ENCODE measurements at places on chromosomes 5 and 9.
A peak's percentile ranks its signal among the peaks of the same experiment; 100 is the strongest.

- DNase-seq = no peak
These were observed 391.3 kb downstream of the NR2F1-AS1 start for GRCh38 chr5:93189707-93190120.

DNA sequence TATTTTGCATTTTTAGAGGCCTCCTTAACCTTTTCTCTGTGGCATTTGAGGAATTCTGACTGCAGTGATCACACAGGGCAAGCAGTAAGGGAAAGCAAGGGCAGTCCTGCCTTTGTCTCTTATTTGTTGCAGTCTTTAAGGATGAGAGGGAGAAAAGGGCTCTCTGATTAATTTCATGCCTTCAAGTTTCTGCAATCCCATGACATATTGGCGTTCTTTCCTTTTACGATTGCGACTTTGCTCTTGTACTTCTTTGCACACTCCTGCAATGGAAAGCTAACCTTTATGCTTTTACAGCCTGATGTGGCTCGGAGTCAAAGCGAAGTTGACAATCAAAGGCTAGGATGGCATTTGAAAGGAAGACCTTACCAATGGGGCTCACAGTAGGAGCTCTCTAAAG lies 698.4 kb downstream of the DNAH5 start:
- no peak for DNase-seq

- DNase-seq = no peak
These were observed 24.4 kb downstream of the IQGAP2 start for GRCh38 chr5:76427206-76428140.

DNA sequence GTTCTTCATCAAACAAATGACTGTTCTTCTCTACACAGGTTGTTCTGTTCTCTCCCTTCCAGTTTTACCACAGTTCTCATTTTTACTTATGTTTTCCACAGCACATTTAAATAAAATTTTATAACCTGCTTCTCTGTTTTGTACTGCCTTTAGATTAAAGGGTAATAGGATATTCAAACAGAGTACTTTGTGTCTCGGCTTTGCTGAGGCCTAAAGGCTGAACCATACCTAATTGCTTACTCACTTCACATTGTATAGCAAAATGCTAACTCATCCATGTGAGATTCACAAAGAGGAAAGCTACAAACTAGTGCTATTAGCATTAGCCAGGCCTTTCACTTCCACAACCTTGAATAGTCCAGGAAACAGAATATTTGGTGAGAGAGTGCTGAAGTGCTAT lies 200.3 kb downstream of the TRPM3 start:
- DNase-seq = peak; percentile 7

- no peak for DNase-seq
These were observed 38.5 kb downstream of the SECISBP2 start for GRCh38 chr9:89356782-89357181.

GRCh38 chr5:88691945-88692868 lies 190.8 kb downstream of the MEF2C start:
- peak; percentile 24 for DNase-seq

- DNase-seq = no peak
These were observed 4.6 kb upstream of the FBXL17 start for GRCh38 chr5:108386345-108387061.

DNA sequence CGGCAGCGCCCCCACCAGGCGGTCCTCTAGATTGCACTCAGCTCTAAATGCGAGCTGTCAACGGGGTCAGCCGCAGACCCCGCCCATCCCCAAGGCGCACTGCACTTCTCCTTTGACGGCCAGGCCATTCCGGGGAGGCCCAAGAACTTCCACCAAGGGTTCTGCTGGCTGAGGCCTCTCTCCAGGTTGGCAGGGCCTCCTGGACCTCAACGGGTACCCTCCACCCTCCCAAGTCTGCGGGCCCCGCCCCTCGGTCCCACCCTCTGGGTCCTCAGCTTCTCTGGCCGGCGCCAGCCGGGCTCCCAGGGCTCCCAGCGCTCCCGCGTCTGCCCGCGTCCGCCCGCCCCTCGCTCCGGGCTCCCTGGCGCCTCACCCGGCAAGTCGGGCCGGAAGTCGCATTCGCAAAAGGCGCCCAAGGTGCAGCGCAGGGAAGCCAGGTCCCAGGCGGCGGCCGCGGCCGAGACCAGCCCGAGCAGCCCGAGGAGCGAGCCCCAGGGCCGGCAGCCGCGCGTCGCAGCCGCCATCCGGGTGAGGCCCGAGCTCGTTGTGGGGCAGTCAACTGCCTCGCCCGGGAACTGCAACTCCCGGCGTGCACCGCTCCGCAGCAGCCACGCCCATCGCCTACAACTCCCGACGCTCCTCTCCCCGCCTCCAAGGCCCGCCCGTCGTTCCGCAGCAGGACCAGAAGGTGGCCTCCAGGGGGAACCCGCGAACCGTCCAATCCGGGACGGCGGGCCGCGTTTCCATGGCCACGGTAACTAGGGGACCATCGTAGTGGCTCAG lies at the start of gene TOR2A:
TOR2A (minus strand) TSS at position 548 of the 783 bp plus-strand sequence; CDS start at position 524, 24 bp downstream.
- DNase-seq = peak; percentile 98

DNA sequence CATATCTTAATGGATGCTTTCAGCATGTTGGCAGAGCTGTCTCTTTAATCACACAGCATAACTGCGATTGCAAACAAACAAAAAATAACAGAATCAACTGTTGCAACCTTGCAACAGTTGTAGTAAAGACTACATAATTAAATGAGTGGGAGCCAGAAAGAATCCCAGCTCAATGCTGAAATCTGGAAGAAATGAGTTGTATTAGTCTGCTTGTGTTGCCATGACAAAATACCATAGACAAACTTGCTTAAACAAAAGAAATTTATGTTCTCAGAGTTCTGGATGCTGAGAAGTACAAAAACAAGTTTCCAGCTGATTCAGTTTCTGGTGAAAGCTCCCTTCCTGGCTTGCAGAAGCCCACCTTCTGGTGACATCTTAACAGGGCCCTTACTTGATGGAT lies 260.9 kb upstream of the TUSC1 start:
- DNase-seq = no peak

DNA sequence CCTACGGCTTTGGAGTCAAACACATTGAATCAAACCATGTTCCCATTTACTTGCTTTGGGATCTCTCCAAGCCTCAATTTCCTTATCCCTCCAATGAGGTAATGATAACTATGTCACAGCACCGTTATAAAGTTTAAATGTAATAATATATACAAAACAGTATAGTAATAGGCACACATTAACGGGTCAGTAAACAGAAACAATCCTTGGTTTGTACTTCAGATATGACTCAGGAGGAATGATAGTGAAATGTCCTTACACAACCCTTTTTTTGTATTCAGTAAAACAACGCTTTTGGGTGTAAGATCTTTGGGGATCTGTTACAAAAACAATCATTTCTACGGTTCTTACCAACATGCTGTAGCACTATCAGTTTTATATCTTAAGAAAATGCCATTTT lies 178.5 kb upstream of the GNA14 start:
- no peak for DNase-seq

Data from OCI-M1 (cell line).